ENCODE measurements at places on chromosomes 1 and 21.

DNA sequence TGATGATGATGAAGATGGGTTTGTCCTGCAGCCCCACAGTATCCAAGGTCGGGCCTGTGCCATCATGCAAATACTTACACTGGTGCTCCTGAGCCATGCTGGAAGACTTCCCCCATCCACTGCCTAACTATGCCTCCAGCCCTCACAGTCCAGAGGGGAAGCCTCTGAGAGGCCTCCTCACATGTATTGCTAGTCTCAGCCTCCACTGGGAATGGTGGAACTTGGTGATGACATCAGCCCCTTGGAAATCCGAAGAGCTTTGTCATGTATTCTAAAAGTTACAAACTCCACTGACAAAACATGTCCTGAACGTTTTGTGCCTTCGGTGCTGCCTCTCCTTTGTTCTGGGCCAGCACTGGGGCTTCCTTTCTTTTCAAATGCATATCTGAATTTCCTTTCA, 61.1 kb upstream of the DMRTB1 start:
- no peak for DNase-seq

GRCh38 chr1:64487061-64487460, 17.1 kb downstream of the CACHD1 start:
- no peak for DNase-seq

GRCh38 chr1:31040038-31040437, 25.5 kb downstream of the PUM1 start:
- no peak for DNase-seq

DNA sequence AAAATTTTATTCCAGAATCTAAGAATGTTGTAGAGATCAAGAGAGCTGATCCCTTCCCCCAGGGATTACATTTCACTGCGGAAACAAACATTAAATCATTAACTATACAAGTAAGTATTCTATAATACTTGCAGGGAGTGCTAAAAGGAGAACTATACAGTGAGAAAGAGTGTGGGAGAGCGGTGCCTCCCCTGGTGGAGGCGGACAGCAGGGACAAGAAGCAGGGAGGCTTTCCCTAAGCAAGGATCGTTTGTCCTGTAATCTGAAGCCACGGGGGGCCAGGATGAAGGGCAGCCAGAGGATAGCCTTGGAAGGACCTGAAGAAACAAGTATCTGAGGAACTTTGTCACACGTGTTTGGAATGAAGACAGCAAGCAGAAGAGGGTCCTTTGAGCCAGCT, 40.1 kb downstream of the SLC9C2 start:
- DNase-seq, result no peak

- DNase-seq, result no peak
These were observed 22.8 kb upstream of the ABCA4 start for GRCh38 chr1:94143809-94144176.

- DNase-seq, result no peak
These were observed 39.8 kb upstream of the SELENON start for GRCh38 chr1:25760122-25760719.

GRCh38 chr21:46171585-46171984, 12.7 kb downstream of the SPATC1L start:
- DNase-seq, result no peak

- no peak for DNase-seq
These were observed 9.9 kb upstream of the IFNGR2 start for GRCh38 chr21:33393348-33393747.

DNA sequence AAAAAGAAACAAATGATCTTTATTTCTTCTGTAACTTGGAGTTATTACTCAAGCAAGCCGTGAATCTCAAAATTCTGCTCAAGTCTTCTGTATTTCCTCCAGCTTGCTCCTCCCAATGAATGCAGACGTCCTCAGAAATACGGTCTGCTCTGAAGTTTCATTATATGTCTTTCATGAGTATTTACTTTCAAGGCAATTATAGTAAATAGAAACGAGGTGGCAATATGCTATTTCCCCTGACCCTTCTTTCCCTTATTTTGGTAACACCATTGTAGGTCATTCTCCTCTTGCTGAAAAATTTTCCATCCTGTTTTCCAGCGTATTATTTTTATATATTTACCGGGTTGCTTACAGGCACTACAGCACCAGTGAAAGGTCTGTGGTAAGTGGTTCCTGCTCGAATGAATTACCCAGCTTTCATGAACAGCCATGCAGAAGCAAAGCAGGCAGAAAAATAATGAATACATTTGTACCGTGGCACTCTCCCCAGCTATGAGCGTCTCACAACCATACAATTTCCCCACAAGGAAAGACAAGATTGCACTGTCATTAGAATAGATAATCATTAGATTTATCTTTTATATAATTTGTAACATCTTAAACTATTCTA, 350.9 kb upstream of the PKN2 start:
- no peak for DNase-seq

DNA sequence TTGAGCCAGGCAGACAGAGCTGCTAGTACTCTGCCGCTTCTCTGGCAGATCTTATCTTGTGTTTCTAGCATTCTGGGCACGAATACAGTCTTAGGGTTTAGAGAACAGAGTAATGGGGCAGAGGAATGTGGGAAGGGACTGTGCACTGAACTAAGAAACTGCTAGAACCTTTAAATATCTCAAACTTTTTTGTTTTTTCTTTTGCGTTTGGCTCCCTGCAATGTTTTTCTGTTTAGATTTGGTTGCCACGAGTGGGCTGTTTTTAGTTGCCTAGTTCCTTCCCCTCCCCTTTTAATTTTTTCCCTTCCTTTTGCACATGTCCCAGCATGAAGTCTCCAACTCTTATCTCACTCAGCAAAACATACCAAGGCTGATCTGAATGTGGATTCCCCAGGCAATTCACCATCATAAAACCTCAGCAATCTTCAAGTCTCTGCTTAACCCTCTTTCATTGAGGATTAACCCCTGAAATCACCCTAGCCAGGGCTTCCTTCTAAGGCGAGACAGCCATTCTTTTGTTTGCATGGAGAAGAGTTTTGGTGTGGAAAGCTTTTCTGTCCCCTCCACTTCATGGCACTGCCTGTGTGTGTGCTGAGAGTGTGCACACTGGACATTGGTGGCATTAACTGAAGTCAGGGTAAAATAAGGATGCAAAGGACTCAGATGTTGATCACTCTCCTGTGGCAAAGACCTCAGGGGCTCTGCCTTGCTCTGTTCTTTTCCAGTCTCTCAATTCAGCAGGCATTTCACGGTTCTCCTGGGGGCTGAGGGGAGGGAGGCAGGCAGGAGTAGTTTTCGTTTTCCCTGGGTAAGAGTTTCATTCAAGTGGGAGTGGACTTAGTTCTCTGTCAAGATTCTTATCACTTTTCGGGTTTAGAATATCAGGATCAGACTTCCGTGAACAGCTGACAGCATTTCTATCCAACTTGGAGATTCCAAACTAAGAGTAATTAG, 2.8 kb upstream of the ATF3 start:
- DNase-seq, result no peak

DNA sequence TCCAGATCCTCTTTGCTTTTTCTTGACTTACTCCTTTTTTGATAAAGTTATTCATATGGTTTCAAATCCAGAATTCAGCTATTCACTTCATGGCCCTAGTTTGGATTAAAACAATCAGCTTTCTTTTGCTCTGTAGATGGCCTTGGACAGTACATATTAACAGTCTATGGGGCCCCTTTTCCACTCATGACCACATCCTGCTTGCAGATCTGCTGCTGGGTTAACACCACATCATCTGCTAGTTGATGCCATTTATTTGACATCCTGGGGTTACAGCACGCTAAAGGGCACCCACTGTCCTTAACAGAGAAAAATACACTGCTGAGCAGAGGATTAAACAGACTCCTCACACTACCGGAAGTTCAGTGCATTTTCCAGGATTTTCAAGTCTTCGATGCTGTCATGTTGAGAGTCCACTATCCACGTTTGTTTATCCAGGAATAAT, 941 bp upstream of the IFI16 start:
- peak; percentile 47 for DNase-seq

- DNase-seq, result no peak
These were observed 98.2 kb upstream of the VAMP3 start for GRCh38 chr1:7672864-7673263.

DNA sequence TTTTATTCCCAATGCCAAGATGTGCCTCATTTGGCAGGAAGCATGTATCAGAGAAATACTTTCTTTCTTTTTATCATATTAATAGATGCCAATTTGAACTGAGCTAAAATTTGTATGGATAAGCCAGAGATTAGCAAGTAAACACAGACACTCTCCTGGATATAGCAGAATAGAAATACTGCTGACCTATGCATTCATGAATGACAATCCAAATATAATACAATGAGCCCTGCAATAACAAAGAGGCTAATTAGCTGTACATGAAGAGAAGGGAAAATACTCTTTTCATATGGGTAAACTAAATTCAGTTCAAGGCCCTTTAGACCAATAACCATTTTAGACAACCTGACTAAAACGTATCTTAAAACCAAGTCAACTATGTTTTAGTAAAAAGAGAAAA, 388.1 kb upstream of the NR5A2 start:
- no peak for DNase-seq

GRCh38 chr21:25179116-25179515, 428.2 kb downstream of the MRPL39 start:
- no peak for DNase-seq

GRCh38 chr1:109794319-109795132, 30.8 kb upstream of the EPS8L3 start:
- no peak for DNase-seq

DNA sequence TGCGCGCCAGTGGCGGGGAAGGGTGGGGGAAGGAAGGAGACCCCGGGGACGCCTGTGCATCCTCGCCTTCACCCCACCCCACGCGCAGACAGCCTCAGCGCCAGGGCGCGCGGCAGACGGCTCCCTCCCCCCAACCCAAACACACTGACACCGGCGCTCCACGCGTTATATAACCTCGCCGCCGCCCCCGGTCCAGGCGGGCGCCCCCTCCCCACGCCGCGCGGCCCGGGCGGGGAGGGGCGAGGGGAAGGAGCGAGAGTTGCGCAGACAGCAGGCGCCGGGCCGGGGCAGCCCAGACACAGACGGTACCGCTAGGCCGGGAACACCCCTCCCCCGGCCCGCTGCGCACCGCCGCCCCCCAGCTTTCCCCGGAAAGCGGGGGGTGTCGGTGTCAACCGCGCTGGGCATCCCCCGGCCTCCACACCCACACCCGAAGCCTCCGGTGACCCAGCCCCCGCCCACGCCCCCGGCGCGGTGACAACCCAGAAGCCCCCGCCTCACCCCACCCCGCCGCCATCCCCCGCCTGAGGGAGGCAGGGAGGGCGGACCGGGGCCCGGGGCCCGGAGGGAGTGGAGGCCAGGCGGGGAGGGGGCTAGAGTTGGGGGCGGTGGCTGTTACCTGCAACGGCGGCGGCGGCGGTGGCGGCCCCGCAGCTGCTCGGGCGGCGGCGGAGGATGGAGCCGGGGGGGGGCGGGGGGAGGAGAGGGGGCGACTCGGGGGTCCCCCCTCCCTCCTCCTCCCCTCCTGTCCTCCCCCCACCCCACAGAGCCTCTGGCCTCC, 432 bp downstream of the AKT3 start:
- DNase-seq, result peak; percentile 14

- no peak for DNase-seq
These were observed 175.8 kb downstream of the TYW3 start for GRCh38 chr1:74908797-74909196.

DNA sequence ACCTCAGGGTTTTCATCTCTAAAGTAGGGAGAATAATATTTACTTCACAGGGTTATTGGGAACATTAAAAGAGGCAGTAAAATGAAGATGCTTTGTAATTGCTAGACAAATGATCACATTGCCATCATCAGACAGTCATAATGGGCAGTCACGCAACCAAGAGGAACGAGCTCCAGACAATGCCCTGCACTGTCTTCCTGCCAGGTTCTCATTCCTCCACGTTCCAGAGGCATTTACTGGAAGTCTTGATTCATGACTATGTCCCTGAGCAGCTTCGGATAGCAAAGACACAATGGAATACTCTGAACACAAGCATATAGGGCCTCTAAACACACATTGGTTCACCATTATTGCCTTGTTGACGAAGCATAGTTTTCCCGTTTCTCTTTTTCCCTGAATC, 389.7 kb downstream of the NTNG1 start:
- no peak for DNase-seq

DNA sequence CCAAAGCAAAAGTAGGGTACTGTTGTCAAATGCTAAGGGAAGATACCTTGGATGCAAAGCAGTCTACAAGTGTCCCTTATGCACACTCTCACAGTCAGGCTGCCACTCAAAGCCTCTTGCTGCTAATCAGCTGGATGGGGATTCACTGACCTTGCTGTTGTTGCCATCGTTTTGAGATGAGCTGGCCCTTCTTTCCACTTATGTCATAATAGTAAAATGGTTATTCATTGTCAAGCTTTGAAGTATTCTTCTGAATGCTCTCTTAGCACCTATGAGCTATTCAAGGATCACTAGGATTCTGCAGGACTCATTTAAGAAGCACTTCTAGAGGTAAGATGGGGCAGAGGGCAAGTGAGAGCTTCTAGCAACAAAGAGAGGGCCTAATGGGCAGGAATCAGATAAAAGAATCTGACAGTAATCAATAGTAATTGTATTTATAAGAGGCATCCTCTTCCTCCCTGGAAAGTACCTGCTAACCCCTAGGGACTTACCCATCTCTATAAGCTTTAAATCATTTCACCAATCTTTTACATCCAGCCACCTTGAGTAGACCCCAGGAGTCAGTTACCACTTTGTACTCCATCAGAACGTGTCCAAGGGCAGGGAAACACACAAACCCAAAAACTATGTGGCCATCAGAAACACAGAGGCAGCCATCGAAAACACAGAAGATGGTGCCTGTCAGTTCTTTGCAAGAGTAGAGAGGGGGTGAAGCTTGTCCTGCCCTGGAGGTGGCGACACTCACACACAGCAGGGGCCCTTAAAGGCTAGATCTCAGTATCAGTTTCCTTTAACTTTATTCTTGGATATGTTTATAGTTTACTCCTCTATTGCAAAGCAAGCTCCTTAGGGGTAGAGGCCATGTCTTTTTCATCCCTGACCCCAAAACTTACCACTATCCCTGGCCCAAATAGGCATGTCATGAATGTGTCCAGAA, 103.7 kb upstream of the NFIA start:
- DNase-seq, result no peak

- no peak for DNase-seq
These were observed 16.8 kb downstream of the CNIH3 start for GRCh38 chr1:224632921-224633321.

DNA sequence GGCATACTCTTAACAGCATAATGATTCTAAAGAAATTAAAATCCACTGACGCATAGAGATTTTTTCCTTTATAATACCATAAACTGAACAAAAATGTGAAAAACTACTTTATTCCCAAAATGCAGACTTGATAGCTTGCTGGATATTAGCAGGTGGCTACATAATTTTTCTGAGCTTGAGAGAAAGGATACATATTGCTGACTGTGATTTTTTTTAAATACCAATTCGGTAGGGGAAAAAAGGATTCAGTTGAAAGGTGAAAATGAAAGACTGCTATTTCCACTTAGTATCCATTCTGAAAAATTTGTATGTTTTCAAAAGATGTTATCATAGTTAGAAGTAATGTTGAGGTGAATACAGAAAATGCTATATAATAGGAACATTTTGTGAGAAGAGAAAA, 90.0 kb upstream of the MAP1LC3C start:
- DNase-seq, result no peak

DNA sequence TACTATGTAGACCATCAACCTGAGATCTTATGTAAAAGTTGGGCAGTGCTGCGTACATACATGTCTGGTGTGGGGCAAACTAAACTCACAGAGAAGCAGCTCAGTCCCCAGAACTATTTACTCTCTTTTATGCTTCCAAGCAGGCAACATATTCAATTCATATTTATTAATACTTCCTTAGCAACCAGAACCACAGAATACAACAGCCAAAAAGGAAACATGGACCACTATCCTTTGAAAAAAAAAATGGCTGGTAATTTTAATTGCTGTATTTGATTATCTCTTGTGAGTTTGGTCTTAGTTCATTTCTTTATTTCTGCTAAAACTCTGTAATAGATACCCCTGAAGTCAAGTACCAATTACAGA, 1.5 kb upstream of the PPP1R15B start:
- no peak for DNase-seq

GRCh38 chr1:210908791-210909190, 225.2 kb downstream of the KCNH1 start:
- DNase-seq, result no peak

All from stimulated activated CD8-positive, alpha-beta memory T cell treated with anti-CD3 and anti-CD28 coated beads, Interleukin-15, amount 100 ng/mL, for 1 hour (primary cell).